Gastroesophageal sphincter (tissue), 4 donors: ENCODE measurements at places on chromosomes 3 and 15.

DNA sequence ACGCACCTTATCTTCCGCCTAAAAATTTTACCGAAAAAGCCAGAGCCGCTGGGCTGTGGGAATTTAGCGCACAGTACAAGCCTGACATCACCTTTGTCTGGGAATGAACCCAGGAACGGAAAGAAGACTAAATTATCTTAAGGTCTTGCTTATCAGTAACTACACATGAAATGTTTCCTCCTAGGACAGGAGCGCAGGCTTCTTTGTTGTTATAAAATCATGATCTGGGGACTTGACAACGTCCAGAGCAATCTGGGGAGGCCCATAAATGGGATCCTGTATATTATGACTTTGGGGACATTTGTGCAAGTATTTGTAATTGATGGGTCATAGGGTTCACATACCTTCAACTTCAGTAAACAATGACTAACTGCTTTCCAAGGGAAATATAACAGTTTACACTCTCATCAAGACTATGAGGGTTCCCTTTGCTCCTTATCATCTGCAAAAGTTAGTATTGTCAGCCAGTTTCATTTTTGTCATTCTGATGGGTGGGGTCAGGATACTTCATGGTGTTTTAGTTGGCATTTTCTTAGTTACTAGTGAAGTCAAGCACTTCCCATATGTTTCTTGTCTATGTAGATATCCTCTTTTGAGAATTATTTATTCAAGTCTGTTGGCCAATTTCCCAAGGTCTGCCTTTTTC lies 213.9 kb upstream of the PFN2 start:
- no peak for ATAC-seq

- ATAC-seq: peak; percentile 86
These were observed 22.2 kb downstream of the UACA start for GRCh38 chr15:70741107-70741531.

- ATAC-seq: no peak
These were observed 21.0 kb downstream of the IGDCC4 start for GRCh38 chr15:65401611-65402240.

DNA sequence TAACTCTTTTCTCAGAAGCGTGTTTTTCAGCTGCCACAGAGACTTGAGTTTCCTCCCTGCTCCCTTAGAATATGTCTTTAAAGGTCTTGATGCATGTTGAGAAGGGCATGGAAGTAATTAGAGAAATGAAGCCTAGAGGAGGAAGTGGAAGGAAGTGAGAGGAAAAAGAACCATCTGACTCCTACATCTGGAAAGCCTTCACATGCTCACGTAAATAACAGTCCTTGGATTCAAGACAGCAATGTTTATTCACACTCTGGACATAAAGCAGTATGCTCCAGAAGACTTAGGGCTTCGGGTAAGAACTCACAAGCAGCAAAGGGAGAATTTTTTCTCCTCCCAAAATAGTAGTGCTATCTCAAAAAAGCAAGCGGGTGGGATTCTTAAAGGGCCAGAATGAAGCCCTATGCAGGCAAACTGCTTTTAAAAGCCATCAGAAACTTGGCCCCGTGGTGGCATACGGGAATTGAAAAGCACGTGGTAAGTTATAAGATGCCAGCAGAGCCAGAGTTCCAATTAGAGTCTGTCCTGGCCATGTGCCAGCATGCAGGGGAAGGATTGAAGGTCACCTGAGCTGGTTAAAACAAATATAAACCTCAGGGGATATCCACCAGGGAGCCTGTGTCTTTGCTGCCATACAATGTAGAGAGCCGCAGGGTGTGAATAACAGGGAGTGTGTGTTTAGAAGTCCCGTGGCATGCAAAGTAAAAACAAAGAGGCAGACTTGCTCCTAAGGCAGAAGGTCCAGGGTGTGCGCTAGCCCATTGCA lies 380.8 kb upstream of the NDN start:
- no peak for ATAC-seq

DNA sequence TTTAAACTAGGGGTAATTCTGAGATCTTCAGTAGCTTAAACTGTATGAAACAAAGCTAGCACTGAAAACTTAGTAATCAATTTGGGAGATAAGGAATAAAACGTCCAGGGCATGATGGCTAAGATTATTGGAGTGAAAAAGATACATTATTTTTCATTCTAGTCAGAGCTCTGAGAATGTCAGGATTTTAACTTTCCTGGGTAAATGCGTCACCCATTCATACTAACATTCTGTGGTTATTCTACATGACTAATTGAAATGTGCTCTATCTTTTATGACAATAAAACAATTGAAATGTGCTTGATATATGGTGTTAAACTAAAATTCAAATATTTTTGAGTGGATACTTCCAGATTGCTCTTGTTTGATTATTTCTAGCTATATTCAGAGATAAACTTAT lies 626.0 kb downstream of the EDEM1 start:
- ATAC-seq: no peak

DNA sequence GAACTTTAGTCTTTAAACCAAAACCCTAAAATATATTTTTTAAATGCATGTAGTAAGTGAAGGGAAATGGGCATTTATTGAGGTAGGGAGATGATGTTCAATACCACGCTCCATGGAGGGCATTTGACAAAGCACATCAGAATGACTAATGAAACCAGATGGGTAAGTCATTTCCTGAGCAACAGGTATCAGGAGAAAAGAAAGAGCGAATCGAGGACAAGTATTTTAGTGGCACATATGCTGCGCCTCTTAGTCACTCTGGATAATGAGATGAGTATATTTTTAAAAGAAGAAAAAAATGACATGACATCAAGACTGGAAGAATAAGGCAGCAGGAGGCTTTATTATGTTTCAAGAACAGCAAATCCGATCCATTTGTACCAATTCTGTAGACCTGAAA lies 129.0 kb upstream of the ARHGEF3 start:
- ATAC-seq: no peak

DNA sequence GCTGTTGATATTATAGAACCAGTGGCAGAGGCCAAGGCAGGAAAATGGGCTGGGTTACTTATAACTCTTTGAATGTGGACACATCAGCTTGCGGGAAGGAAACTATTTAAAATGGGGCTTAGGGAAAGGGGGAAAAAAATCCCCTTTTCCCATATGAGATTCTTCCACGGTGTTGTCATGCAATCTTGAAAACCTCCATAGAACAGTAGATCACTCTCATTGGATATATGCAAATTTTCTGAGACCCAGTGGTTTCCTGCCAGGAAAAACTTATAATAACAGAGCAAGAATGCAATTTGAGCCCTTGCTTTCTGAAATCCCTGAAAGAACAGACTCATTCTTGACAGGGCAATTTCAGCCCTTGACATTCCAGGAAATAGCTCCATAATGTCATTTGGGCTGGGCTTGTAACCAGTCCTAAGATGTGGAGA lies 31.1 kb downstream of the TMEM212 start:
- ATAC-seq: peak; percentile 31

DNA sequence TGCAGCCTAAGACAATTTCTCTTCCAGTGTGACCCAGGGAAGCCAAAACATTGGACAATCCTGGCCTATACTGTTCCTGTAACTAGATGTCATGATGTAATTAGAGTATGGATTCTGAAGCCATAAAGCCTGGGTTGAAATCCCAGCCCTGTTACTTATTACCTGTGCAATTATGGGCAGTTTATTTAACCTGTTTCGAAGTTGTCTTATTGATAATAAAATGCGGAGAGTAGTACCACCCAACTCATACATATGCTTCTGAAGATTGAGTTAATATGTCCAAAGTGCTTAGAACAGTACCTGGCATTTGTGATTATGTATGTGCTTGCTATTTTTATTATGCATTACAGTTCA lies 30.1 kb downstream of the PPP4R2 start:
- no peak for ATAC-seq

- no peak for ATAC-seq
These were observed 134.8 kb upstream of the ABI3BP start for GRCh38 chr3:101128001-101128400.

DNA sequence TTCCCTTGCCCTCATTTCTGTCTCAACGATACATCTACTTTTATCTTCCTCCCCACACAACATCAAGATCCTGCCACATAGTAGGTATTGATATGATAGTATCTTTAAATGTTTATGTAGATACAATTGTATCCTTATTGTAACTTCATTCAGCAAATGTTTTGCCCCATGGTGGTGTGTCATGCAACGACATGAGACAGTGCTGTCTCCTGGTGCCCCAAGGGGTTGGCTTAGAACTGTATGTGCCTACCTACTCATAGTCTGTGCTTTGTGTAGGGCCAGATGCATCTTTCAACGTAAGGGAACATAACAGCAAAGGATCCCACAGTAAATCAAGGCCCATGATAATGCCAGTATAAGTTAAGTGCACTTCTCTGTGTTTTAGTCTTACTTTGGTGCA lies 2.8 kb upstream of the CD47 start:
- no peak for ATAC-seq

GRCh38 chr15:41980654-41981323 lies 8.4 kb upstream of the EHD4 start:
- no peak for ATAC-seq

- no peak for ATAC-seq
These were observed 115.3 kb downstream of the CORO2B start for GRCh38 chr15:68694111-68694510.

GRCh38 chr15:52103217-52104207 lies 9.1 kb downstream of the BCL2L10 start:
- peak; percentile 80 for ATAC-seq

GRCh38 chr3:78870484-78870883 lies 897.3 kb downstream of the ROBO1 start:
- ATAC-seq: no peak

DNA sequence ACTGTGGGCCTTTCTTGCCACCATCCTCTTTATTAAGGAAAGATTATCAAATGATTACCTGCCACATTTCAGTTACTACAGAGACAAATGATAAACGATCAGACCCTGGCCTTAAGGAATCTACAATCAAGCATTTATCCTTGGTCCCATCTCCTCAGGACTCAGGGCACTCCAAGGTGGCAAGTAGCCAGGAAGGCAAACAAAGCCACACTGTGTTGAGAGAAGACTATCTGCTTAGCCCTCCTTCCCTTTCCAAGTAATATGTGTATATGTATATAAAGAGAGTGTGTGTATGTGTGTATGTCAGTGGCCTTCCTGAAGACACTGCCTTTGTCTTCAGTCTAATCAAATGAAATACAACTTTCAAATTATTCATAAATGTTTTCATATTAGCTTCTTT lies 490.1 kb upstream of the ATP11B start:
- no peak for ATAC-seq

GRCh38 chr3:50136714-50137405 lies 18.3 kb upstream of the SEMA3F start:
- ATAC-seq: no peak

- peak; percentile 55 for ATAC-seq
These were observed 84.9 kb upstream of the ETV5 start for GRCh38 chr3:186193534-186194450.

DNA sequence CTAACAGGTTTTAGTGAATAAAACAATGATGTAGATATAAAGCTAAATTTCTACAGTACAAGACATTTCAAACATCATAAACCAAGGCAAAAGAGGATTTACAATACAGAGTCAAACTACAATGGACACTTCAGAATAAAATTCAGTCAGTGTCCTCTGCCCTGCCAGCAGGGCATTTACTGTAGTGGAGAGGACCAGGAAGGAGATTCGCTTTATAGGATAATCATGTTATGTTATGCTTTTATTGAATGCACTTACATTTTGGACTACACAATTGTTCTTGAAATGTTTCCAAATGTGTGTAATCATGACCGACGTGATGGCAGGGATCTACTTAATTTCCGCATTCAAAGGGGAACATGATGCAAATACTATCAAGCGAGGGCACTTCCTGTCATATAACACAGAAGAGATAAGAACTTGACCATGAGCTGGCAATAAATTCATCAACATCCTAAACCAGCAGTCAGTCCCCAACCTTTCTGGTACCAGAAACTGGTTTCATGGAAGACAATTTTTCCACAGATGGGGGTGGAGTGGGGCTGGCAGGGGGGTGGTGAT lies 925.6 kb downstream of the FHIT start:
- no peak for ATAC-seq

DNA sequence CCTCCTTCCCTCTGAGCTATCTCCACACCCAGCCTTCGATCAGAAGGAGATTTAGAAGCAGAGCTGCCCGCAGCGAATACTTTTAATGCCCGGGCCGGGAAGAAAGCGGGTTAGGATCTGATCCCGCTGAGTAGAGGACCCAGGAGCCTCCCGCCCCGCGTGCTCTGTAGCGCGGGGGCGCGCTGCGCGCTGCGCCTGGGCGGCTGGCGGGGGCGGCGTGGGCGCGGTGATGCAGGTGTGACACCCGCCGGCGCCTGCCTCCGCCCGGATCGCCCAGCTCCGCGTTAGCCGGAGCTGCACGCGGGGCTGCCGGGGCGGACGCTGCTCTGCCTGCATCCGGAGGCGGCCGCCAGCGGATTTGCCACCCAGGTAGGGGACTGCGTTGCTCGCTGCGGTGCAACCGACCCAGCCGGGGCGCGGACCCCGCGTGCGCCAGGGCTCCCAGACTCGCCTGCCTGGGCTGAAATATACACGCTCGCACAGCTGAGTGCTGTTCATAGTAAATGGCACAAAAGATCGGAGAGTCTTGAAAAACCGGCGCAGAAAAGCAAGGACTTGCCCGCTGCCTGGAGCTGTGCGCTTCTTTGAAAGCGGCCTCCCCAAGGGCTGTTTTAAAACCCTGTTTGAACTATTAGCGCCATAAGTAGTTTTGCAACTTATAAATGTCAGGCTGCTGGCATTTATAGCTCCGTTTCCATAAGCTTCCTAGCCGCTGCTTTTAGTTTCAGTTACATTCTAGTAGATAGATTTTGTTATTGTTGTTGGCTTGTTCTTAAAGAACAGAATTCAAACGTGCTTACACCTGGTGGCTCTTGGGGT lies at the start of gene SV2B:
Gene SV2B, plus strand, starts transcription at position 263 of the 819 bp plus-strand sequence. CDS start 126,007 bp downstream, outside the sequence.
- peak; percentile 31 for ATAC-seq

- ATAC-seq: no peak
These were observed 843 bp upstream of the CD47 start for GRCh38 chr3:108091498-108092250.

DNA sequence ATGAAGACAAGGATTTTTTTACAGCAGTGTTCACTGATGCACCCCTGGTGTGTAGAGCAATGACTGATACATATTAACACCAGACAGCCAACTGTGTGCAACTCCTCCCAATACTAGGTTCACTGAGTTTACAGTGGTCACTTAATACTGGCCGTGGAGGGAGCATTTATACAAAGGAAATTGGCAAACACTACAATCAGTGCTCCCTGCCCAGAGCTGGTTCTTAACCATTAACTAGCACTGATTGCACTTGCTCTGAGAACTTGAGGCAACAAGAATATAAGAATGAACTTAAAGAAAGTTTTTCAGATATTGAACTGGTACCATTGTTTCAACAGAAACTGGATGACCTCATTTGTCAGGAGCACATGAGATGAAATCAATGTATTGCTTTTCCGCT lies 110.6 kb downstream of the MAGI1 start:
- no peak for ATAC-seq

- ATAC-seq: no peak
These were observed 9.9 kb downstream of the CEP152 start for GRCh38 chr15:48800811-48801455.
